ENCODE measurements at places on chromosomes 13 and 19. TPM values are rescaled to one million over a fixed set of nuclear protein-coding genes. Genes with fewer than 3 reads are reported as not detected.

- no peak for DNase-seq
Observed at GRCh38 chr13:46016216-46016615, 36.3 kb downstream of the ZC3H13 start.

- DNase-seq: no peak
Observed at GRCh38 chr13:79776531-79777295, 295.8 kb downstream of the NDFIP2 start.

- no peak for DNase-seq
Observed at GRCh38 chr13:84136582-84136981, 254.3 kb upstream of the SLITRK1 start.

- DNase-seq: peak; percentile 98
Observed at GRCh38 chr19:4182084-4182810, at the start of the genes ANKRD24 and SIRT6. Gene ANKRD24, plus strand, starts transcription at chr19:4182689. Its CDS starts 3,737 bp downstream, at chr19:4186426. Gene SIRT6, minus strand, starts transcription at chr19:4182563. Its CDS starts 24 bp downstream, at chr19:4182539.

DNA sequence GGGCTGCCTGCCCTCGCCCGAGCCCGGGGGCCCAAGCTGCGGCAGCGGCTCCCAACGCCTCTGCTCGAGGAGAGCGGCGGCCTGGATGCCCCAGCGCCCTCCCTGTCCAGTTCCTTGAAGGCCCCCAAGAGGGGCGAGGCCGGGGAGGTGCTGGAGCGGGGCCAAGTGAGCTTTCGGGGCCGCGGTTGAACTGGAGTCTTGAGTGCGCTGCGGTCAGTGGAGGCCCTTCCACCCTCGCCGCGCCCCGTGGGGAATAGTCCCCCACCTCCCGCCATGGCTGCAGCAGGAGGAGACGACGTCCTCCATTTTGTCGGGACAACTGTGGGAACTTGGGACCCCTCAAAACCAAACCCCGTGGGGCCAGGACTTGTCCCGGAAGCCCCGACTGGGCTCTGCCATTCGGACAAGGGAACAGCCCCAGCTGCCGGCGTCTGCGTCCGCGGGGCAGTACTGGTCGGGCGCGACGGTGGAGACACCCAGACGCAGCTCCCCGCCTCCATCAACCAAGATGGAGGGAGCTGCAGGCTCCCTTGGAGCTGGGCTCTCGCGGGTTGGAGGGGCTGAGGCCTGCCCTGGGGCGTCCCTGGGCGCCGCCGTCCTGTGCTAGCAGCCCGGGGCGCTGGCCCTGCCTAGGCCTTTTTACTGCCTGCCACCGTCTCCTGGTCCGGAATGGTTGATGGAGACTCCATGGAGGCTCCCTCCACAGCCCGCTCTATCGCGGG, 736 bp upstream of the ZMYM5 start:
- DNase-seq: peak; percentile 80

DNA sequence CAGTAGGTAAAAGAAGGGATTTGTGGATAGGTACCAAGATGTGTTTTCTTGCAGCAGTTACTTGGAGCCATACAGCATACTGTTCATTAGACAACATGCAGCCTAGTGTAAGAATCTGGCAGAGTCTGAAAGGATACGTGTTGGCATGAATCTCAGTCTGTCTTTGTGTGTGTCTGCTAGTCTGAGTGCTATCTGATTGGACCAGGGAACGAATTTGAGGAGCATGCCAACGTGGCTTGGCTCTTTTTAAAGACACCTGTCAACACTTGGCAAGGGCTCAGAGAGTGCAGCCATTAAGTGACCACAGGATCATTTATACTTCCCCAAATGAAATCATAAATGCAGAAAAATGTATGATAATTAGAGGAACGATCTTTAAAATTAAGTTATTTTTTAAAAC, 27.6 kb upstream of the ATXN8OS start:
- no peak for DNase-seq

Gene NCAN
- total RNA-seq: not detected

Gene UNC13A
- total RNA-seq: 0.02 TPM

DNA sequence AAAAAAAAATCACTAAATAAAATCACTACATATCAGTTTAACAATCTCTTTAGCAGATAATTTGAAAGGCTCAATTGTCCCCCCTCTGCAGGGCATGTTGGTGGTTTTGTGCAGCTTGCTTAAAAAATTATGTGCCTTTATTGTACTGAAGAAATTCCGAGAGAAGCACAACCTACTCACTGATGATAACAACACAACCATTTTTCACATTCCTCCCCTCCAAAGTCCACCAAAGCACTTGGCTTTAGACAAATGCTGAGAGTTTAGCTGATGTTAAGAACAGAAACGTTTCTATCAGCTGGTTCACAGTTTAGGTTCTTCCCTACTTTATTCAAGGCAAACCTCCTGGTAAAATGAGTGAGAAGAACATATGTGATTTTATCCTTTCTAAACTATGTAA, 923 bp downstream of the DOCK9 start:
- DNase-seq: no peak

Gene MICOS13
- 49.7 TPM for total RNA-seq

Gene CRX
- total RNA-seq: not detected

Measured in activated CD8-positive, alpha-beta memory T cell treated with anti-CD3 and anti-CD28 coated beads, Interleukin-2, amount 10 ng/mL, durations not matched to agents 7 days and 5 days (primary cell).